NCI-H460 (cell line): ENCODE measurements at places on chromosomes 7 and 10.

- DNase-seq = no peak
These were observed 6.1 kb upstream of the ANKRD2 start for GRCh38 chr10:97566336-97566996.

DNA sequence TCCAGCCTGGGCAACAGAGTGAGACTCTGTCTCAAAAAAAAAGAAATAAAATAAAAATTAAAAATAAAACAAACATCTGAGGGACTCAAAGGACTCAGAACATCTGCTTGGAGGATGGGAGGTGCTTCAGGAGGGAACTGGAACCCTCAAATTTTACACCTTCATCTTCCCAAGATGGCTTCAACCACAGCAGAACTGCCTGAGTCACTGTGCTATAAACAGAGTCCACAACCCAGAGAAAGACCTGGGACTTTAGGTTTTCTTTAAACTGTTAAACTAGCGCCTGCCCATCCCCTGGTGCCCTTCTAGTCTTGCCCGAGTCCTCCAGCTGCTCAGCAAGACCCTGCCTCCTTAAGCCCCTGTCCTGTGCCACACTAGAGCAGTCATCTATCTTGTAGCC, 40.8 kb downstream of the RGS10 start:
- DNase-seq = no peak

DNA sequence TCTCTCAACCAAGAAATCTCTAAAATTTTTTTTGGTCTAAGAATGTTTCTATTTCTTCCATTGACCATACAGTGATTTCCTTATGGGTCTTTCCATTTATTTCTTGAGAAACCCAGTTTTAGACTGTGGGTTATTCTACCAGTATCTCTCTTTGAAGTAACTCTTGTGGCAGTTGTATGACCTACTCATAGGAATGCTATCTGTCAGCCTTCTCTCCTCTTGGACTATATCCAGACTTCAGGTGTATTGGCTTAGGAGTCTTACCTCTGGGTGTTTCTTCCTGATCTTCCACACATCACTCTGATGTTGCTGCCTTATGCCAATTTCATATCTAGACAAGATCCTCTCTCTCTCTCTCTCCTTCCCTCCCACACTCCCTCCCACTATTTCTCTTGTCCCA, 178.1 kb downstream of the BMPER start:
- no peak for DNase-seq

- no peak for DNase-seq
These were observed 88.6 kb downstream of the VWDE start for GRCh38 chr7:12315049-12315448.

GRCh38 chr10:88744002-88744401, 15.8 kb upstream of the LIPN start:
- DNase-seq = no peak
